Lung (tissue), 17 donors: ENCODE measurements at places on chromosomes 16 and 17.

DNA sequence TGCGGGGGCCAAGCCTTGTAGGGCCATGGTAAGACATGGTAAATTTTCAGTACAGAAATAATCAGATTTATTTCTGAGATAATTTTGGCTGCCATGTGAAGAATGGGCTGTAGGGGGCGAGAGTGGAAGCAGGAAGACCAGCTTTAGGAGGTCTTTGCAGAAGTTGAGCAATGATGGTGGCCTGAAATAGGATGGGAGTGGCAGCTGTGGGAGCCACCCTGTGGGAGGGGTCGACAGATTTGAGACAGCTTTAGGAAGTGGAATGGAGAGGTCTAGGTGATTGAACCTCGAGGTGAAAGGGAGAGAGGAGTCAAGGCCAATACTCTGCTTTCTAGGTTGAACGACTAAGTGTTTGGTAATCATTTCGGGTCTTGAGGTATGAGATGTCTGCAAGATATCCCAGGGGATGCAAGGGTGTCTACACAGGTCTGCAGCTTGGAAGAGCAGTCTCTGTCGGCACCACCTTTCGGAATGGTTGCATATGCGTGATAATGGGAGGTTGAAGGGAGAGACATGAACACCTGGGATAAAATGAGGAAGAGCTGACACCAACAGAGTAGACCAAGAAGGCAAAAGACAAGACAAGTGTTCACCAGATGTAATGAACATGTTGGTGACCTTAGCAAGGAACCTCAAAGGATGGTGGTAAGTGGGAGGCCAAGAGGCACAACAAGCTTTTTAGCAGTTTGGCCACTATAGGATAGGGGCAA lies 4.2 kb upstream of the ATXN7L3 start:
- no peaks in the 10 kb centered on the region for H3K4me1 ChIP-seq
- peaks cover 15% of the 10 kb centered on the region for H3K36me3 ChIP-seq

DNA sequence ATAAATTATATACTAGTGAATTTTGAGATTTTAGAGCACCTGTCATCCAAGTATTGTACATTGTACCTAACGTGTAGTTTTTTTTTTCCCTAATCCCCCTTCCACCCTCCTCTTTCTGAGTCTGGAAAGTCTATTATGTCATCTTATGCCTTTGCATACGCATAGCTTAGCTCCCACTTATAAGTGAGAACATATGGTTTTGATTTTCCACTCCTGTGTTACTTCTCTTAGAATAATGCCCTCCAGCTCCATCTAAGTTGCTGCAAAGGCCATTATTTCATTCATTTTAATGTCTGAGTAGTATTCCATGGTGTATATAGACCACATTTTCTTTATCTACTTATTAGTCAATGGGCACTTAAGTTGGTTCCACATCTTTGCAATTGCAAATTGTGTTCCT lies 177.0 kb upstream of the C16orf82 start:
- no peaks in the 10 kb centered on the region for H3K36me3 ChIP-seq
- no peak overlapping the region for H3K27ac ChIP-seq
- no peak for DNase-seq
- no peaks in the 10 kb centered on the region for H3K27me3 ChIP-seq
- H3K4me3 ChIP-seq, result no peak overlapping the region
- no peaks in the 10 kb centered on the region for H3K4me1 ChIP-seq

DNA sequence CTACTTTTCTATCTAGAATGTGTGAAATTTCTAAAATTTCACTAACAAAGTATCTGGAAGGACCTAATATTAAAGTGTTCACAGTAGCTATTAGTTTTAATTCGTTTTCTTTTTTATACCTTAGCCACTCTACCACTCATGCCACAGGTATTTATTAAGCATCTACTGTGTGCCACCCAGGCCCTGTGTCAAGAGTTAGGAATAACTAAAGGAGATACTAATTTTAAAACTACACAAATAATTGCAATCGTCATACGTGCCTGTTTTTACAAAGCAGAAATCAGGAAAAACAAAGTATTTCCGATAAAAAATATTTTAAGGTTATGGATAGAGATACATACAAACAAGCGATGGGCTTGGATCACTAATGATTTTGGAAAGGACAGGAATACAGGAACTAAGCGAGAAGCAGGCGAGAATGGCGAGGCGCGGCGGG lies 483 bp upstream of the EEF2K start:
- no peaks in the 10 kb centered on the region for H3K27me3 ChIP-seq
- H3K4me1 ChIP-seq, result no peaks in the 10 kb centered on the region
- no peak for DNase-seq

DNA sequence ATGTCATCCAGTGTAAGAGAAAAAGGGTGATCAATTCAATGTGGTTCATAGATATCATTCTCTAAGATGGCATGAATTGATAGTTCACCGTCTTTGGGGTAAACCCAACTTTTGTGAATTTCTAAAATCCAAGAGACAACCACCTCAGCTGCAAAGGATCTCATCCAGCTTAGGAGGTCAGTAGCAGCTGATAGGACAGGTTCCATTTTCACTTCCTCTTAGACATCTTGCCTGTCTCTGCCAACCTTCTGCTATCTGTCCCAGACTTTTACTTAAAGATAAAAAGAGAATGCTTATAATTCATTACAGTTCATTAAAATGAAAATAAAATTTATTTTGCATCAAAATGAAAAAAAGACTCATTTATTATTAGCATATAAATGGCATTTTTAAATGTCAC lies 468.2 kb downstream of the XYLT1 start:
- no peaks in the 10 kb centered on the region for H3K4me1 ChIP-seq
- no peak for DNase-seq
- H3K27me3 ChIP-seq, result no peaks in the 10 kb centered on the region
- H3K36me3 ChIP-seq, result no peaks in the 10 kb centered on the region
- H3K27ac ChIP-seq, result no peak overlapping the region

DNA sequence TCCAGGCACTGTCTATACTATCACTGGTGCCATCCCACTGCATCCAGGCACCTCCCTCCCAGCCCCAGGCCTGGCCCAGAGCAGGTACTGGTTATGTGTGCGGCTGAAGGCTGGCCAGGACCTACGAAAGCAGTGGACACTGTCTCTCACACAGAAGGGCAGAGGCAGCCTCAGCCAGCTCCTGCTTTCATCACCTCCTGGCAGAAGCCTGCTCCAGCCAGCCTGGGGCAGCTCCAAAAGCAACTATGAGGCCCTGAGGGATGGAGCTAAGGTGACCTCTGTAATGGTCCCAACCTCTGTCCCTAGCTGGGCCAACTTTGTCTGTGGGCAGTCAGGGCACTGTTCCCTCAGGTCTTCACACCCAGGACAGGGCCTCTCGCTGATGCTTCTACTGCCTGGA lies 18.8 kb downstream of the HSD11B2 start:
- peaks cover 31% of the 10 kb centered on the region for H3K4me1 ChIP-seq
- peaks cover 7% of the 10 kb centered on the region for H3K36me3 ChIP-seq
- no peak overlapping the region for H3K27ac ChIP-seq
- no peak overlapping the region for H3K4me3 ChIP-seq

GRCh38 chr17:56521414-56522141 lies 71.9 kb upstream of the NOG start:
- no peaks in the 10 kb centered on the region for H3K36me3 ChIP-seq
- no peak overlapping the region for H3K27ac ChIP-seq
- H3K4me3 ChIP-seq, result no peak overlapping the region

- H3K27ac ChIP-seq, result no peak overlapping the region
- H3K4me3 ChIP-seq, result no peak overlapping the region
- DNase-seq, result no peak
- no peaks in the 10 kb centered on the region for H3K27me3 ChIP-seq
- no peaks in the 10 kb centered on the region for H3K36me3 ChIP-seq
Measured at GRCh38 chr17:5644065-5644464, 59.8 kb upstream of the NLRP1 start.

DNA sequence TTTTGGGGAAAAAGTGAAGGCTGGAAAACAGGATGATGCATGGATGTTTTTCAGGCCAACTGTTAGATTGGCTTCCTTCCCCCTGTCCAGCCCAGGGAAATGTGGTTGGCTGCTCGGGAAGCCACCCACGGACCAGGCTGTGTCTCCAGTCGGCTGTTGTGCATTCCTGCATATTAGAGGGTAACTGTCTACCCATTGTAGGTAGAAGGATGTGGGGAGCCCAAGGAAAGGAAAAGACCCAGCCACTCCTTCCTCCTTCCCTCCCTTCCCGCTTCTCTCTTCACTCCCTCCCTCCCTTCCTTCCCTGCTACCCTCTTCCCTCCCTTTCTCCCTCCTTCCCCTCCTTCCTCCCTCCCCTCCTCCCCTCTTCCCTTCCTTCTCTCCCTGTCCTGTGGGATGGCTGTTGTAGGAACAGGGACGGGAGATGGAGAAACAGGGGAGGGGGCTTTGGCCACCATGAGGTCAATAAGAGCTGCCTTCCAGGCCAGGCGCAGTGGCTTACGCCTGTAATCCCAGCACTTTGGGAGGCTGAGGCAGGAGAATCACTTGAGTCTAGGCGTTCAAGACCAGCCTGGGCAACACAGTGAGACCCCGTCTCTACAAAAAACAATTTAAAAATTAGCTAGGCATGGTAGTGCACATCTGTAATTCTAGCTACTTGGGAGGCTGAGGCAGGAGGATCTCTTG lies 16.9 kb downstream of the SYT17 start:
- peak overlapping the region; percentile 5 for H3K27ac ChIP-seq
- H3K4me3 ChIP-seq, result no peak overlapping the region
- H3K27me3 ChIP-seq, result no peaks in the 10 kb centered on the region
- H3K4me1 ChIP-seq, result no peaks in the 10 kb centered on the region
- no peak for DNase-seq

GRCh38 chr17:47928415-47928814 lies 13.0 kb upstream of the PNPO start:
- no peak overlapping the region for H3K27ac ChIP-seq
- no peaks in the 10 kb centered on the region for H3K27me3 ChIP-seq
- H3K4me1 ChIP-seq, result no peaks in the 10 kb centered on the region
- DNase-seq, result no peak
- H3K36me3 ChIP-seq, result peaks cover 57% of the 10 kb centered on the region

DNA sequence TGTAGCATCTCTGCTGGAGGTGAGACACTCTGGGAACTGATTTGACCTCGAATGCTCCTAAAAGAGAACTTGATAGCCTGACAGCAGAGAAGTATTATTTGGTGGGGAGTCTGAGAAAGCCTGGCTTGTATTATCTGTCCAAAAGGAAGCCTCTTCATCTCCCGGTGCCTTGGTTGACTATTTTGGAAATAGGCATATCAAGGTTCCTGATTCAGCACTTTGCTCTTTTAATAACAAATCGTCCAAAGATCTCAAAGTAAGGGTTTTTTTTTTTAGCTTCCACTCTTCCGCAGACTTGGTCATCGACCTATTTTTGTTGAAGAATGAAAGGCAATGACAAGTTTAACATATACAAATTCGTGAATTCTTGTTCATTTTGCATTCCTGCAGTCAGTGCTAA lies 14.8 kb downstream of the TMEM186 start:
- no peaks in the 10 kb centered on the region for H3K4me1 ChIP-seq
- peaks cover 6% of the 10 kb centered on the region for H3K36me3 ChIP-seq
- H3K27ac ChIP-seq, result no peak overlapping the region
- no peak overlapping the region for H3K4me3 ChIP-seq
- DNase-seq, result no peak

DNA sequence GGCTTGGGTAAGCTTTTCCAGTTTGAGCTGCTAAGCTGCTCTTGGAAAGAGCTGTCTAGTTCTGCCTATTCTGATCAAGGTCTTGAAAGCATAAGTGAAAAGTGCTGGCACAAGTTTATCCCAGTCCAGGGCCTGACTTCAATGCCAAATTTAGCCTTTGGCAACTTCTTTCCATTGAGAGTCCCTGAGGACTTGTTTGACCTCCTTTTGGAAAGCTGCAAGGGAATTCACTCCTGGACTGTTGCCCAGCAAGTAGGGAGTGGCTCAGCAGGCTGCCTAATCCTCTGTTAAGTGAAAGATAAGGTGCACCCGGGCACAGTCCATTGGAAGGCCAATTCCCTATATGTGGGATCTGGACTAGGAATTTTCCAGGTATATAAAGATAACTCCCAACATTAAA lies 16.0 kb upstream of the TANC2 start:
- H3K4me1 ChIP-seq, result no peaks in the 10 kb centered on the region
- H3K27me3 ChIP-seq, result no peaks in the 10 kb centered on the region
- H3K4me3 ChIP-seq, result no peak overlapping the region
- no peaks in the 10 kb centered on the region for H3K36me3 ChIP-seq
- peak overlapping the region; percentile 33 for H3K27ac ChIP-seq
- peak; percentile 16 for DNase-seq

DNA sequence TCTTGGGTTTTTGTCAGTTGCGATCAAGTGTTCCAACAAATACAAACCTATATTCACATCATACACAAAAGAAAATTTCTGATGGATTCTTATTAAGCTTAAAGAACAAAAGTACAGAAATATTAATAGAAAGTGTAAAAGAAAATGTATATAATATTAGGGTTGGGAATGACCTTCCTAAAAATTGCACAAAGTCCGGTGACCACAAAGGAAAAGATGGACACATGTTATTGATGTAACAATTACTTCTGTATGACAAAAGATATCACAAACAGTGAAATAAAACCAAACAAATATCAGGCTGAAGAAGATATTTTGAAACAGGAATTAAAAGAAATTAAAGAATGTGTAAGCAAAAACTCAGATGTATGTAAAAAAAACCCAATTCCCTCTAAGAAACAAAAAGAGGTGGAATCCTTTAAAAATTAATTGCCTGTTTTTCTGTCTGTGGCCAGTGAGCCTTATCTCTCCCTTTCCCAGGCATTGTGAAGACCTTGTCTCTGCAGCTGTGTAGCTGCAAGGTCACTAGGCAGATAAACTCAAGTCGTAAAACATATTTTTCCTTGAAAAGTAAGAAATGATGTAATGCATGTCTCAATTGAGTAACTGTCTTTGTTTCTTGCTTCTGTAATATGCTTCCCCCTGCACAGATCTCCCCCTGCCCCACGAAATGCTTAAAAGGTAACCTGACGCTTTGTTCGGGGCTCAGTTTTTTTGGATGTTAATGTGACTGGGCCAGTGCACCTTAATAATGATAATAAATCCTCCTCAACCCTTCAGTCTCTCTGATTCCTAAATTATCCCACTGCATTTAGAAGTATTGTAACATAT lies 2.8 kb downstream of the ST6GALNAC1 start:
- H3K36me3 ChIP-seq, result no peaks in the 10 kb centered on the region
- no peak overlapping the region for H3K4me3 ChIP-seq
- no peak for DNase-seq
- H3K4me1 ChIP-seq, result no peaks in the 10 kb centered on the region

- H3K36me3 ChIP-seq, result peaks cover 3% of the 10 kb centered on the region
- H3K4me1 ChIP-seq, result peaks cover 6% of the 10 kb centered on the region
- DNase-seq, result no peak
- H3K27me3 ChIP-seq, result peaks cover 9% of the 10 kb centered on the region
- no peak overlapping the region for H3K27ac ChIP-seq
- H3K4me3 ChIP-seq, result peak overlapping the region; percentile 57
Measured at GRCh38 chr16:28879261-28879840, 1.1 kb downstream of the ATP2A1 start.
